ENCODE measurements at places on chromosomes 6 and 20.

GRCh38 chr6:32213649-32214048, 10.2 kb downstream of the NOTCH4 start:
- DNase-seq, result no peak

DNA sequence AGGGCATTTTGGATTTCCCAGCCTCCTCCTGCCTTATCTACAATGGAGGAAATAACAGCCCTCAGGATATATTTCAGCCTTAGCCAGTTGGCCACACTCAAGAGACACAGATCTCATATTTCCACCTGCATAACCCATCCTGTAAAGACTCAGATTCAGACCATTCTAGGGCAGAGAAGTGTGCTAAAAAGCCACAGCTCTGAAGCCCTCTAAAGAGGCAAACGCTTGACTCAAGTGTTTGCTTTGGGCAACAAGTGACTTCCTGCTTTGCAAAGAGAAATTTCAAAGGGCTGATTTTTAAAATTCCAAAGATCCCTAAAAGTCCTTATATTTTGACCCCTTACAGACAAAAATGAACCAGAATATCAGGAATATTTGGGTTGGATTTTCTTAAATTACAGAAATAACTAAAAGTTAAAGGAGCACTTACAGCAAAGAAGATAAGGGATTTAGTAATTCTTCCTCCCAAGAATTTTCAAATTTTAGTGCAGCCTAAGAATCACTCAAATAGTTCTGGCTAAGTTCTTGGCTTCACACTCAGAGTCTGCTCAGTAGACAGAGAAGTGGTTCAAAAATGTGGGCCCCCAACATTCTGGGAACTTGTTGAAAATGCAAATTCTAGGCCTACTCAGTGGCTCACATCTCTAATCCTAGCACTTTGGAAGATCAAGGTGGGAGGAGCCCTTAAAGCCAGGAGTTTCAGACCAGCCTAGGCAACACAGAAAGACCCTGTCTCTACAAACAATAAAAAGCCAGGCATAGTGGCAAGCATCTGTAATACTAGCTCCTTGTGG, 18.9 kb upstream of the ADGRF5 start:
- no peak for DNase-seq

- no peak for DNase-seq
These were observed 117.8 kb downstream of the RTN4IP1 start for GRCh38 chr6:106511288-106512047.

DNA sequence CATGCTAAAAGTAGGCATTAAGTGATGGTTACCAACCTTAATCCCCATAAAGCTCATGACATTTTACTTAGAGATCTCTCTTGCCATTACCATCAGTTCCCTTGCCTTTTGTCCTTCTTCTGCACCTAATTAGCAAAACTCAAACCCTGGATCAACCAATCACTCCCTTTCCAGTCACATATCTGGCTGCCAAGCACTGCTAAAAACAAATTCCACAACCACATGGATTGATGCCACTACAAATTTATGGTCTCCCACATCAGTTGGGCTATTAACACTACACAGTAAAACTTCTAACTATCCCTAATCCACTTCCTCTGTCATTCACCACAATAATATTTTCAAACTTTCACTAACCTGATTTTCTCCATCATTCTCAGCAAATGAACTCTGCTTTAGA, 54.3 kb upstream of the RNF146 start:
- no peak for DNase-seq

DNA sequence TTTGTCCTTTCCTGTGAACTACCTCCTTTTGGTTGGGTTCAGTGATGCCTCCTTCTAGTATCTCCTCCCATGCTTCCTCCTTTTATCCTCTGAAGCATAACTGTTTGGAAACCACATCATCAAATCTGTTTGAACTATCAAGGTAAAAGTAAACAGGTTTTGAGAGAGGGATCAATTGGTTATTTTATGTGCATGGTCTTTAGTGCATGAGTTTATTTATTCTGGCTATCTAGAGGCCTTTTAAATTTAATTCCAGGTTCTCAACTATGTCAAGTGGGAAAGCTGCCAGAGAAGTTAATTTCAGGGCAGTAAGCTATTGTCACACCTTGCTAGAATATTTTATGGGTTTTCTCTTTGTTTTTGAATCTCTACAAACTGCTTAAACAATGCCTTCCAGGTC, 54.1 kb downstream of the WASF1 start:
- DNase-seq, result no peak

DNA sequence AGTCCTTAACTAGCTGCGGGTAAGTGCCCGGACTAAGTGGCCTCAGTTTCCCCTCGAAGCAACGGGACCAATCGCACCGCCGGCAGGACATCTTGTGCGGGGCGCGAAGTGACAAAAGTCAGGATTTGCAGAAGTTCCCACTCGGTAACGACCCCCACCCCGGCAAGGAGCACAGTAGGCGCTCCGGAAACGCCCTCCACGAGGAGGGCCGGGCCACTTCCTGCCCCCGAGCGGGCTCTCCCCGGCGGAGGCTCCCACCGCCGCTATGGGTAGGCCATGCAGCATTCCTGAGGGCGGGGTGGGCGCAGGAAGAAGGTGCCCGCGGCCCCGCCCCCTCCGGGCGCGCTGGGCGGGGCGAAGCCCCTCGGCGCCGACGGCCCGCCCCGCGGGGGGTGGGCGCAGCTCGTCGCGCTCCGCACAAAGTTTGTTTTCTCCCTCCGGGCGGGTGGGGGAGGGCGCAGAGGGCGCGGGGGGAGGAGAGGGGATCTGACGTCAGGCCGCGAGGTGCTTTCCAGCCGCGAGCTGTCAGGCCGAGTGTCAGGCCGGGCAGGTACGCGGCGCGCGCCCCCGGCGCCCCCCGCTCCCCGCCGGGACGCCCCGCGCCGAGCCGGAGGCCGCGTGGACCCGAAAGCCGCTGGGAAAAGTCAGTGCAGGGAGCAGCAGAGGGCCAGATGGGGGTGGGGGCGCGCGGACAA, at the start of gene TGIF2:
TSS of gene TGIF2 (plus strand) at position 495 of the 695 bp plus-strand sequence. CDS start 5,178 bp downstream, outside the sequence.
- peak; percentile 99 for DNase-seq

- no peak for DNase-seq
These were observed 441.4 kb downstream of the BCKDHB start for GRCh38 chr6:80547827-80548226.

GRCh38 chr6:40328986-40329545, 258.1 kb downstream of the LRFN2 start:
- no peak for DNase-seq

- DNase-seq, result no peak
These were observed 177.3 kb downstream of the CARMIL1 start for GRCh38 chr6:25456249-25457040.

DNA sequence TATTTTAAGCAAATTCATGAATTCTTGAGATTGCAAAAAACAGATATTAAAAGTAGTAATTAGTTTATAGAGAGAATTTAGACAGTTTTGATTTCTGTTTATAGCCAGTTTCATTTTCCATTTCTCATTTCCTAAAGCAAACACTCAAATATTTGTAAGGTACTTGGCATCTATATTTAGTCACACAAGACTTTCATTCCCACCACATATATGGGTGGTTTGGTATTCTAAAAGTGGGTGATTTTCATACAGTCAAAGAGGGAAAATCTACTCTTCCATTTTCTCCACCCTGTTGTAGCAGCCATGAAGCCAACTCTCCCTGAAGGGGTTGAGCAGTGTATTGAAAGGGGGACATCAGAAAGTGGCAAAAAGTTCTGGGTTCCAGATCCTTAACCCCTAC, 181.1 kb upstream of the SUPT3H start:
- DNase-seq, result peak; percentile 9

- no peak for DNase-seq
These were observed 1.7 kb upstream of the WFDC2 start for GRCh38 chr20:45467861-45468260.

DNA sequence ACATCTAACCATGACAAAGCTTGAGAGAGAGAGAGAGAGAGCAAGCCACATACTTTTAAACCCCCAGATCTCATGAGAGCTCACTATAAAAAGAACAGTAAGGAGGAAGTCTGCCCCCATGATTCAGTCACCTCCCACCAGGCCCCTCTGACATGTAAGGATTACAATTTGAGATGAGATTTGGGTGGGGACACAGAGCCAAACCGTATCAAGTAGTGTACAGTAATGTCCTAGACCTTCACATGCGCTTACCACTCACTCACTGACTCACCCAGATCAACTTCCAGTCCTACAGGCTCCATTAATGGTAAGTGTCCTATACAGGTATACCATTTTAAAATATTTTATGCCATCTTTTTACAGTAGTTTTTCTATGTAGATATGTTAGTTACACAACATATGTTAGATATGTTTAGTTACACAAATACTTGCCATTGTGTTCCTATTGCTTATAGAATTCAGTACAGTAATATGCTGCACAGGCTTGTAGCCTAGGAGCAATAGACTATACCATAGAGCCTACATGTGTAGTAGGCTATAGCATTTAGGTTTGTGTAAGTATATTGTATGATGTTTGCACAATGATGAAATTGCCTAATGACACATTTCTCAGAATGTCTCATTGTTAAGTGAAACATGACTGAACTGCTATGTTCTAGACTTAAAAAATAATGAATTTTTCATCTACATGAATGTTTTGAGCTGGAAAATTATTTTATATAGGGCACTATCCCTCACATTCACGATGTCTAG, 11.7 kb downstream of the TSPYL1 start:
- DNase-seq, result no peak

DNA sequence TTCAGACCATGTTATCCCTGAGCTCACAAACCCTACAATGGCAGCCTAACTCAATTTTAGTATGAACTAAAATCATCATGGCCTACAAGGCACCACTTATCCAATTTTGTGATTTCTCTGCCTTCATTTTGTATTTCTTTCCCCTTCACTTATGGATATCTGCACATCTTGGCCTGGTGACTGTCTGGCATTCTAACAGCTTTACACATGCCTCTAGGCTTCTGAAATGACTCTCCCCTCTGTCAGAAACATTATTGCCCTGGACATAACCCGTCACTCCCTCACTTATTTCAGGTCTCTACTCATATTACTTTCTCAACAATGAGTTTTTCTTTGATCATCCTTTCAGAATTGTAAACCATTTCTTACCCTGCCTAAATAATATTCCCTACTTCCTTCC, 89.2 kb upstream of the THEMIS start:
- no peak for DNase-seq

DNA sequence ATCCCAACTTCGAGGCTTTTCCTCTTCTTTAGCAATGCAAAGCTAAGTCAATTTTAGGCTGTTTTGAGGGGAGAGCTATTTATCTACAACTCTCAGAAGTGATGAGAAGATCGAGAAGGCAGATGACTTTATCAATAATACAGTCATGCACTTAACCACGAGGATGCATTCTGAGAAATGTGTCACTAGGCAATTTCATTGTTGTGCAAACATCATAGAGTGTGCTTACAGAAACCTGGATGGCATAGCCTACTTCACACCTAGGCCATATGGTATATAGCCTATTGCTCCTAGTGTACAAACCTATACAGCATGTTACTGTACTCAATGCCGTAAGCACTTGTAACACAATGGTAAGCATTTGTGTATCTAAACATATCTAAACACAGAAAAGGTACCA, 66.6 kb downstream of the PRND start:
- DNase-seq, result no peak

- no peak for DNase-seq
These were observed 15.1 kb downstream of the PDSS2 start for GRCh38 chr6:107444277-107444676.

GRCh38 chr6:53845280-53846195, 50.7 kb downstream of the LRRC1 start:
- DNase-seq, result no peak

DNA sequence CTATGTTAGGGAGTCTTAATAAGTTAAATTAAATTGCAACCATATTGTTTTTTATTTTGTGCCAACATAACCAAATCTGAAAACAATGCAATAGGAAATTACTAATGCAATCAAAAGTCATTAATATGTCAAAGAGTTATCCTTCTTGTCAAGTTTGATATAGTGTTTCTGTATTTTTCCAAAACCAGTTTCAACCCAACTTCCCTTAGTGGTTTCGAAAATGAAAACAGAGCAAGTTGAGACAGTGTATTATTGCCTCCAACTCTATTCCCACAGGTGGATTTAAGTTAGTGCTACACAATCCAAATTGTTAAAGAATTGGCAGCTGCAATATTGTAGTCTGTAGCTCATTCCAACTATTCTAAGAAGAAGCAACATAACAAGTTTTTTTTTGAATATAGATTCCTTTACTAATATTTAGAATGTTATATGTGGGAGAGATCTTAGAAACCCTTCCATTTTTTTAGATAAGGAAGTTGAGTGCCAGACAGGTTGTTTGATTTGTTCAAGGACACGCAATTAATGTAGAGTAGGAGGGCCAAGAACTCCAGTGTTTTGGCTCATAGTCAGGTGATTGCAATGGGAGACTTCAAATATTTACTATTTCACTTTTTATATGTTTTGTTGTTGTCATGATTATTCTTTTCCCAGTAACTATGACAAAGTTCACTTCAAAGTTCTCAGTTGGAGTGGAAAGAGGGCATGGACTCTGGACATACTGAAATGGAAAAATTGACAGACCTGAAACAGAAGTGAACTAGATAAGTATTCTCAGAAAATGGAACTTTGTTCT, 282.4 kb upstream of the HSF2 start:
- no peak for DNase-seq

GRCh38 chr20:21156266-21156665, 30.4 kb downstream of the KIZ start:
- DNase-seq, result no peak

DNA sequence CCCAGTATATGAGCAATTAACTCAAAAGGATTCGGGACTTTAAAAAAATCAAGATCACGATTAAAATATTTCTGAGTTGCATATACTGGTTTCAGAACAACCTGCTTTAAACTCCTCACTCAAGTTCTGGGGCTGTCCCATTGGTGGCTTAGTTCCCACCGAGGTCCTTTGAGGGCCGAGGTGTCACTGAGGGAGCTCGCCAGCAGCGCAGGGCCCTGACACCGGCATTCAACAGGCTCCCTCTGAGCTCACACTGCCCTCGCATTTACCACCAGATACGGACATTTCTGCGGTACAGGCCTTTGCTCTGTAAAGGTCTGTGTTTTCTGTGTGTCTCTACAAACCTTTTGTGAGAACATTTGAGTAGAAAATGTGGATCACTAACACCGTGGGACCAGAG, 24.4 kb upstream of the BNIP5 start:
- DNase-seq, result no peak

DNA sequence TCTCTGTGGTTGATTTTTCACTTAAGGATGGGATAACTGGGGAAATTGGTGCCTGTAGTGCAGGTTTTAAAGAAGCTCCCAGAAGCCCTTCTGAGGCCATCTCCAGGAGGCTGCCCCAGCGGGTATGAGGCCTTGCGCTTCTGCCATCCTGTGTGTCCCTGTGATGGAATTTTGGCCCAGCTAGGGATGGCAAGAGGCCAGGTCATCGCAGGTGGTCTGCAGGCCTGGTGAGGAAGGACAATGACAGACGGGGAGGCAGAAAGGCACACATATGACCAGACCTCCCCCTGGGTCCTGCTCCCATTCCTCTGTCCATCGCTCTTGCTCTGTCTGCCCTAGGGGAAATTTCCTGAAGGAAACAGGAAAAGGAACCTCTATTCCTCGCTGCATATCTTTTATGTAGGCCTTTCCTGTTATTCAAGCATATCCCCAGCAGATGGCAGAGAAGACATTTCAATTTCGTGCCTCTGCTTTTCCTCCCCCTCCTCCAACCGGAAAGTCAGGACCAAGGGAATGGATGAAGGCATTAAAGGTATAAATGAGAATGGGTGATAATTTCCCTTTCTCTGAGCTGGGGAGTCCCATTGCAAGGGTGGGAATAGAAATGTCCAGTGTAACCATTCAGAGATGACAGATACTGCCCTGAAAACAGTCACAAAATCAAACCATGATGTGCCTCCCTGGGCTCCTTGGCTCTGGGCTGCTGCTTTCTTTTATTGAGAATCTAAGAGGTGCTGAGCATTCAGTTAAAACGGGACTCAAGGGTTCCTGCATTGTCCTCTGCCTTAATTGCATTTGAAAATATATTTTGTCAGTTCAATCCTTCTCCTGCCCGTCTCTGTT, 17.6 kb upstream of the HLA-F start:
- DNase-seq, result no peak

GRCh38 chr6:45351667-45352066, 23.5 kb downstream of the RUNX2 start:
- DNase-seq, result no peak

All from GM19239 (cell line).